Activated naive CD4-positive, alpha-beta T cell treated with anti-CD3 and anti-CD28 coated beads for 36 hours (primary cell): ENCODE measurements at places on chromosomes 1 and 21.

- no peak overlapping the region for H3K27ac ChIP-seq
- H3K36me3 ChIP-seq, result no peaks in the 10 kb centered on the region
- no peak overlapping the region for H3K4me3 ChIP-seq
- H3K4me1 ChIP-seq, result no peaks in the 10 kb centered on the region
- DNase-seq, result no peak
Measured at GRCh38 chr1:58848818-58849411, 65.1 kb upstream of the JUN start.

DNA sequence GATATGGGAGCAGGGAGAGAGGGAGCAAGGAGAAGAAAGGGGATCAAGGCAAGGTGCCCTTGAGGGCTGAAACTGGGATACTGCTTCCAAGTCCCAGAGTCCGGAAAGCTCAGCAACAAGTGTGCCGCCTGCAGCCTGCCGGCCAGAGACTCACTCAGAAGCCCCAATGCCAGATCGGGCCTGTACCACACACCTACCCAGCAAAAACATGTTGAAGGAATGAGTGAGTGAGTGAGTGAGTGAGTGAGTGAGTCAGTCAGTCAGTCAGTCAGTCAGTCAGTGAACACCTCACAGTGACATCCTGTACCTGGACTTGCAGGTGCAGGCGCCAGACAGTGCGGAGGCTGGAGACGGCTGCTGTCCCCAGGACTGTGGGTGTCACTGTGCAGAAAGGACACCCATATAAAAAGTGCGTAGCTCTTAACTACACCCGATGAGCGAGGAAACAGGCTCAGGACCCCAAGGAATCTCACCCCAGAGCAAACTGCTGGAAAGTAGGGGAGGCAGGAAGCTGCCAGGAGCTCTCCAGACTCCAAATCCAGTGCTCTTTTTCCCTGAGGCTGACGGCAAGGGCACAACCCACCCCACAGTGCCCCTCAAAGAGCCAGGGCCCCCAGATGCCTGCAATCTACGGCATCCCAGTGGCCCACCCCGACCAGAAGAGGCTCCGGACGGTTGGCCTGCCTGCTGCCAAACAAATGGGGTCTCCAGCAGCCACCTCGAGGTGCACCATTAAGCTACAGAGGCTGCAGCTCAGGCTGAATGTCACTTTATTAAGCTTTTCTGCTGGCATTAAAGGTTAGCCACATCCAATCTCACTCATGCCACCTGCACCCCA, 261.7 kb downstream of the NPHP4 start:
- no peak for DNase-seq
- H3K27me3 ChIP-seq, result peaks cover 5% of the 10 kb centered on the region
- H3K4me1 ChIP-seq, result no peaks in the 10 kb centered on the region
- no peaks in the 10 kb centered on the region for H3K36me3 ChIP-seq

GRCh38 chr1:205229399-205229871, 1.7 kb downstream of the TMCC2 start:
- peaks cover 48% of the 10 kb centered on the region for H3K36me3 ChIP-seq
- DNase-seq, result peak; percentile 89
- peaks cover 16% of the 10 kb centered on the region for H3K27me3 ChIP-seq
- peak overlapping the region; percentile 93 for H3K27ac ChIP-seq
- peak overlapping the region; percentile 96 for H3K4me3 ChIP-seq

DNA sequence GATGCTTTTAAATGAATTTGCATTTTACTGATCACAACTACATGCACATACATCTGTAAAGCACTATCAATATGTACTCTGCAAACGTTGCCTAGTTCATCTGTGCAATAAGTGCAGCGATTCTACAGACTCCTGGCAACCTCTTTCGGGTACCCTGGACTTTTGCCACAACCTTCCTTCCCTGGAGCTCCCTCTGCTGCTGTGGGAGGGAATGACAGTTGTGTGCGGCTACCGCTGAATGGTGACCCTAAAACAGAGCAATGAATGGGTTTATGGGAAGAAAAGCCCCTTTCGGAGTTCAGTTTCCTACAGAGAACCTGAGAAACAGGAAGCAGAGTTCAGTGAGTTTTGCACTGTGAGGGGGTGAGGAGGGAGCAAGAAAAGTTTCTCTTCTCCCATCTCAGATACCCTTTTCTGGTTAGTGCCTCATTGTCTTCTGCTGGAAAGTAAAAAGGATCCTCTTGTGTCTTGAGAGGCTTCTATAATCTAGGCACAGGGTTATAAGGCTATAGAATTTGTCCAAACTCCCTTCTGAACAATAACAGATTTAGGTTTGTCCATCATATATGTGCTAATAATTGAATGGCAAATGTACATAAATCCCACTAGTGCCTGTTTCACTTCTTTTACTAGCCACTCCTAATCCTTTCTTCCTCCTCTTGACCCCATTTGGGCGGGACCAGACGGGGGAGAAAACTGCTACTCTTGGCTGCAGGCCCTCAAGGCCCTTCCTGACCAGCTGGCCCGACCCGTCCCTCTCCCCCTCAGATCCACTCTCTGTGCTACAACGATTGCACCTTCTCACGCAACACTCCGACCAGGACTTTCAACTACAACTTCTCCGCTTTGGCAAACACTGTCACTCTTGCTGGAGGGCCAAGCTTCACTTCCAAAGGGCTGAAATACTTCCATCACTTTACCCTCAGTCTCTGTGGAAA, 19.8 kb upstream of the SARS1 start:
- H3K27ac ChIP-seq, result no peak overlapping the region
- H3K4me1 ChIP-seq, result peaks cover 4% of the 10 kb centered on the region
- DNase-seq, result peak; percentile 73
- no peaks in the 10 kb centered on the region for H3K36me3 ChIP-seq
- H3K27me3 ChIP-seq, result no peaks in the 10 kb centered on the region

- peaks cover 63% of the 10 kb centered on the region for H3K4me1 ChIP-seq
- H3K4me3 ChIP-seq, result peak overlapping the region; percentile 52
- DNase-seq, result peak; percentile 82
- peaks cover 42% of the 10 kb centered on the region for H3K36me3 ChIP-seq
Measured at GRCh38 chr1:207863893-207864535, 46.9 kb downstream of the CD34 start.

DNA sequence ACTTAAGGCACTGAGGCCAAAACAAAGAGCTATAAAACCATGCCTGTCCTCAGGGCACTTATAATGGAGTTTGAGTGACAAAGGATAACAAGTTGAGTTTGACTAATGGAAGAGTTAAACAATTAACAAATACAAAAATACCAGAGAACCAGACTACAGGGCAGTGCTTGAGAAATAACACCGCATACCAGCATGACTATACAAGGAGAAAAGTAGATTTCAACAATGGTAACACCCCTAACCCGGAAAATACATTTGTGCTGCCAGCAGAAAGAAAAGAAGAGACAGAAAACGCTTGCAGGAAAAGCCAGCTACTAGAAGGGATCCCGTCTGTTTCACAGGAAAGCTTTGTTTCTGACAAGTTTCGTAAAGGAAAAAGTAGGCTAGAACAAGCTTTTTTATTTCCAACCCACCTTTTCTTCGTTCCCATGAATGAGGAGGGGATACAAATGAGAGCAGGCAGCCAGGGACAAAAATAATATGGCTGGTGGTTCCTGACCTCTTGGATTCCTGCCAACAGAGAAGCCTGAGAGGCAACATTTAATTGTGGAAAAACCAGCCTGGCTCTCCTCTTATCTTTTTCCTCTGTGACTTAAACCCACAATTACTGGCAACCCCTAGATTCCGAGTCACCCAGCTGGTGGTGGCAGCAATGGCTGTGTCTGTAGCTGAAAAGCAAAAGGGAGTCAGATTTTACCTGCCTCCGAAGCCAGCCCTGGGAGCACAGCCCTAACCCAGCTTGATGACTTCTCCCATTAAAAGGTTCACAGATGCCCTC, 56.5 kb downstream of the WLS start:
- no peaks in the 10 kb centered on the region for H3K4me1 ChIP-seq
- no peak for DNase-seq
- H3K4me3 ChIP-seq, result no peak overlapping the region
- H3K36me3 ChIP-seq, result no peaks in the 10 kb centered on the region

- peaks cover 6% of the 10 kb centered on the region for H3K27me3 ChIP-seq
- DNase-seq, result no peak
- H3K4me1 ChIP-seq, result no peaks in the 10 kb centered on the region
- no peaks in the 10 kb centered on the region for H3K36me3 ChIP-seq
Measured at GRCh38 chr1:224884361-224884801, 45.1 kb upstream of the DNAH14 start.

DNA sequence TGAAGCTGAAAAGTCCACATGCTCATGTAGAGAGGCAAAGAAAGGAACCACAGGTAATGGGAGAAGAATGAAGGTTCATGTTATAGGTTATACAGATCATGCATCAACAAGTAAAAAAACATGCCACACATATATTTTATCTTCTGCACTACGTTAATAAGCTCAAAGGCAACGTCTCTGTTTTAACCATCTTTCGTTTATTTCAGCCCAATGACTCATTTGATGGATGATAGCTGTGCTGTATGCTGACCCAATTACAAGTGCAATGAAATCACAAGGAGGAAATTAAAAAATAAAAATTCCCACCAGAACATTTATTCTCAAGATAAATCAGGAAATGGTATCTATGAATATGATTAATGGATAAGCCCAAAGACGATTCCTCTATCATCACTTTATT, 24.6 kb downstream of the XCL1 start:
- no peak overlapping the region for H3K27ac ChIP-seq
- H3K36me3 ChIP-seq, result no peaks in the 10 kb centered on the region
- peaks cover 5% of the 10 kb centered on the region for H3K27me3 ChIP-seq
- no peaks in the 10 kb centered on the region for H3K4me1 ChIP-seq
- H3K4me3 ChIP-seq, result no peak overlapping the region

DNA sequence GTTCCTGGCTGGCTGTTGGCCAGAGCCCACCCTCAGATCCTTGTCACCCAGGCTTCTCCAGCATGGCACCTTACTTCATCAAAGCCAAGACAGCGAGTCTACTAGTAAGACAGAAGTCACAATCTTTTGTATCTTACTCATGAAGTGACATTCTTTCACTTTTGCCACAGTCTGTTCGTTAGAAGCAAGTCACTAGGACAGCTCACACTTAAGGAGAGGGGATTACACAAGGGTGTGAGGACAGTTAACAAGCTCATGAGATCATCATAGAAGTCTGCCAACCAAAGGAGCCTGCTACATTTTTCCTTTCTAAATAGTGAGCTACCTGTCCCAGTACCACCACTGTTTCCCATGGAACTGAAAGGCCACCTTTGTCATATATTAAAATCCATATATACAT, 61.5 kb downstream of the PACC1 start:
- no peak overlapping the region for H3K4me3 ChIP-seq
- H3K36me3 ChIP-seq, result peaks cover 12% of the 10 kb centered on the region
- H3K27ac ChIP-seq, result peak overlapping the region; percentile 38
- H3K27me3 ChIP-seq, result no peaks in the 10 kb centered on the region
- no peak for DNase-seq

DNA sequence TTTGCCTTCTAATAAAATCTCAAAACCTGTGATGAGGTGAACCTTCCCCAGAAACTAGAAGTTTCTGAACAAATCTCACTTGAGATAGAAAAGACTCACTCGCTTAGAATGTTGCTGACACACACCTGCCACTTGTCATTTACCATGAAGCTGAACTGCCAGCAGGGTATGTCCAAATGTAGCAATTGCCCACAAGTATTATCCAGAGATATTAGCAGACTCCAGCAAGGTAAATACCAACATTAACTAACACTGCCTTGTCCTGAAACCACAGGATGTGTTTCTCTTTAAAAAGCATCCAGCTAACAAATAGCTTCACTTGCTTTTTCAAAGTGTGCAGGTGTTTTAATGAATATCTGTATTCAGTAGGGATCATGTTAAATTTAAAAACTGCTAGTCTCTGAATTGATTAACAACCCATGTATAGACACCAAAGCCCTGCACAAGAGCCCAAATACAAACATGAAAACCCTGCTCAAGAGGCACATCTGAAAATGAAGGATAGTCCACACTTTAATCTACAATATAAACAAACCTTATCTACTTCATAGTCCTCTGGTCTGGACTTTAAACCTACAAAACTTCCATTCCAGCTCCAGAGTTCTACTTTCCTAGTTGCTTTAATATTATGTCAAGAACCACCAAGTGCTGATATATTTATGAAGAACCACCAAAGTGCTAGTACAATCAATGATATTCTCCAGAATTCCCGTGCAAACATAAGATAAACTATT, 19.3 kb downstream of the KRTAP8-1 start:
- no peaks in the 10 kb centered on the region for H3K36me3 ChIP-seq
- H3K4me3 ChIP-seq, result no peak overlapping the region
- no peak for DNase-seq
- no peaks in the 10 kb centered on the region for H3K4me1 ChIP-seq

DNA sequence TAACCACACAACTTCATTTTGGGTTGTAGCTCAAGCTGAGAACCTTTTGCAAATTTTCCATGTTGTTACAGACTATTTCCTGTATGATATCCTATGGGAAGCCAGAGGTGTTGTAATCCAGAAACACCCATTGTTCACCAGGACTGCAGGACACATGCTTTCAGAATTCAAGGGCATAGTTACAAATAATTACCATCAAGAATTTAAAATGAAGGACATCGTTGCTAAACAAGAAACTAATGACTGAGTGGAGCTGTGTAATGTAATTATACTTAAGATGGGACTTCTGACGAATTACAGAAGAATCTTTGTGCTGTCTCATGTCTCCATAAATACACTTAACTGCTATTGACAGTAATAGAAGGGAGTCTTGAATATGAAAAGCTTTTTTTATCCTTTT, 47.6 kb upstream of the HOOK1 start:
- no peak overlapping the region for H3K27ac ChIP-seq
- H3K4me3 ChIP-seq, result no peak overlapping the region
- no peaks in the 10 kb centered on the region for H3K4me1 ChIP-seq
- H3K36me3 ChIP-seq, result no peaks in the 10 kb centered on the region
- DNase-seq, result no peak

- no peaks in the 10 kb centered on the region for H3K36me3 ChIP-seq
- no peak for DNase-seq
- no peak overlapping the region for H3K4me3 ChIP-seq
- H3K27me3 ChIP-seq, result peaks cover 26% of the 10 kb centered on the region
- H3K27ac ChIP-seq, result no peak overlapping the region
- peaks cover 9% of the 10 kb centered on the region for H3K4me1 ChIP-seq
Measured at GRCh38 chr1:8022395-8023286, 3.5 kb downstream of the ERRFI1 start.

DNA sequence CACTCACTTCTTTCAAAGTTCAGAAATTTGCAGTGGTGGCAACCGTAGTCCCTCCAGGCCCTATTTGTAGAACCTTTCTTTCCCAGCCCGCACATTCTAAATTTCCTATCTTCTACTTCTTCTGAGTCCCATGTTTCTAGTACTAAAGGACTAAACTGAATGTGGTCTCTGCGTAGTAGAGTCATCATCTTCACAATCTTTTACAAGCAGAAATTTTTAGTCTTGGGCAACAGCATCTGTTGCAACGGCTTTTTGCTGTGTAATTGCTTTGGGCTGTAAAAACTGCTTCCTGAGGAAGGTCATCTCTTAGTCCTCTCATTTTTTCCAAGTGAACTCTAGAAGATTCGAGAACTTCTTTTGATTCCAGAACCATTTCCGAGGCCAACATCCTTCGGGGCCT, 23.9 kb downstream of the VAV3 start:
- H3K27ac ChIP-seq, result no peak overlapping the region
- no peak overlapping the region for H3K4me3 ChIP-seq
- H3K27me3 ChIP-seq, result no peaks in the 10 kb centered on the region
- DNase-seq, result no peak
